ENCODE measurements at places on chromosomes 12 and 14.

- DNase-seq = no peak
Observed at GRCh38 chr12:15662303-15662980, 126.7 kb downstream of the EPS8 start.

DNA sequence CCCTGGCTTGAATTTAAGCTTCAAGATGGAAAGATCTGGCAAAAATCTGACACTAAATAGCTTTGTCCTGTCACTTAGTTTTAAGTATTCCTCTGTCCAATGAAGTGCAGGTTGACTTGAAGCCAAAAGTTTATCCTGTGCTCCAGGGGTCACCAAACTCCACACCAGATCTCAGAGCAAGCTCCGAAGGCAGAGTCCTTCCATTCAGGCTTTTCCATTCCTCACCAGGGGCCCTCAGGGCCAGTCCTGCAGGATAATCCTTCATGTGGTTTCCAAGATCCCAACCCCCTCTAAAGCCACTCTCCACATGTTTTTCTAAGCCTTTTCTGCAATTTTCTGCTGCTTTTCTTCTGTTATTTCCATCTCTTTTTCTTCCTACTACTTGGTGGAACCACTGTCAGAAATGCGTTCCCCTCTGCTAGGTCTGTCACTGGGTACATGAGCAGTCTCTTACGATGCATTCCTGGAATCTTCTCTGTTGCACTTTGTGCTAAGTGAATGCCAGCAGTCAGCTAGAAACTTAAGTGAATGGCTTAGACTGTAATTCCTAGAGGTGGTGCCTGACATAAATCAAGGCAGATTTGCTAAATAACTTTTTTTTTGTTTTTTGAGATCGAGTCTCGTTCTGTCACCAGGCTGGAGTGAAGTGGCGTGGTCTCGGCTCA, 251.4 kb downstream of the MSRB3 start:
- no peak for DNase-seq

DNA sequence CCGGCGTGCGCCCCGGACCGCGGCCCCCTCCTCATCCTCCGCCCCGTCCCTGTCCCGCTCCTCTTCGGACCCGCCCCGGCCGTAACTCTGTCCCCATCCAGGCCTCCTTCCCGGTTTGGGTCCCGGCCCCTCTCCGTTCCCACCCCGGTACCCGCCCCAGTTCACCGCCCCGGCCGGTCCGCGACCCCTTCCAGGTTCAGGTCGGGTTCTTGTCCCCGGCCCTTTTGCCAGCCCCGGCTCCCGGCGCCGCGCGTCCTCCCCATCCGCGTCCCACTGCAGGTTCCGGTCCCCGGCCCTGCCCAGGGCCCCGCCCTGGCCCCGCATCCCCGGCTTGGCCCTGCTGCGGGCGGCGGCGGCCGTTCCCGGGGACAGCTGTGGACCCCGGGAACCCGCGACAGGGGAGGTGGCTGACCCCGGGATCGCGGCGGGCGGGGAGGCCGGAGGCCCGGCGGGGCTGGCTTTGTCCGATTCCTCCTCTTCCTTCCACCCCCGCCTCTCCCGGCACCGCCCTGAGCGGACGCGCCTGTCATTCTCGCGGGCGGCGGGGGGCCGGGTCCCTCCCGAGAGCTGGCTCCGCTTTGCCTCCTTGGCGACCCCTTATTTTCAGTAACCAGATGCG, 601 bp downstream of the KLC1 start:
- DNase-seq = no peak

- DNase-seq = no peak
Observed at GRCh38 chr12:4829161-4829792, 80.4 kb upstream of the KCNA1 start.

All from cortex of kidney (tissue), 1 donor.